ENCODE measurements at places on chromosomes 13 and 19. TPM values are rescaled to one million over a fixed set of nuclear protein-coding genes. Genes with fewer than 3 reads are reported as not detected.

DNA sequence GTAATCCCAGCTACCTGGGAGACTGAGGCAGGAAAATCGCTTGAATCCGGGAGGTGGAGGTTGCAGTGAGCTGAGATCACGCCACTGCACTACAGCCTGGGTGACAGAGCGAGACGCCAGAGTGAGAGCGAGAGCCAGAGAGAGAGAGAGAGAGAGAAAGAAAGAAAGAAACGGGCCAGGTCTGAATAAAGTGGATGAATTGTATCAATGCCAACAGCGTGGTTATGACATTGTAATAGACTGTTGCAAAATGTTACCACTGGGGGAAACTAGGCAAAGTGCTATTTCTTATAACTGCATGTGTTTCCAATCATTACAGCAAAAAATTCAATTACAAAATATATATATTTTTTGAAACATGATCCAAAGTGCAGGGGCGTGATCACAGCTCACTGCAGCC is 11.8 kb upstream of the BTBD2 start:
- DNase-seq = no peak

DNA sequence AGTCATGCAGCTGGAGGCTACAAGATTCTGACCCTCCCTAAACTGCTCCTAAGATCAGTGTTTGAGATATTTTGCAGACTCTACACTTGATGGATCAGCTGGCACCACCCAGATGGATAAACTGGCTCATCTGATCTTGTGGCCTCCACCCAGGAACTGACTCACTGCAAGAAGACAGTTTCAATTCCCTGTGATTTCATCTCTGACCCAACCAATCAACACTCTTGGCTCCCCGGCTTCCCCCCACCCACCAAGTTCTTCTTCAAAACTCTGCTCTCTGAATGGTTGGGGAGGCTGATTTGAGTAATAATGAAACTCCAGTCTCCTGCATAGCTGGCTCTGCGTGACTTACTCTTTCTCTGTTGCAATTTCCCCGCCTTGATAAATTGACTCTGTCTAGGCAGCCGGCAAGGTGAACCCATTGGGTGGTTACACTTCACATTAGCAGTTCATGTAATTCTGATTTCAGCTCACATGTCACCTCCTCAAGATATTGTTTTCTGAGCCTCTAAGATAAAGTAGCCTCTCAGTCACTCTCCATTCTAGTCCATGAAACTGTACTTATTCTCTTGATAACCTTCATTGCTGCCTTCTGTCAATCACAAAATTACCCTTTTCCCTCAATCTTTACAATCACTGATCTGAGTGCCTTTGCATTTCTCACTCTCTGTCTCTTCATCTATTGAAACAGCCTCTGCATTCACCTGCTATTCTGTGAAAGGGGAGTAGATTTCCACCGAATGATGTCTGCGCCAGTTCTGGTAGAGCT is 9.9 kb upstream of the FPR3 start:
- no peak for DNase-seq

DNA sequence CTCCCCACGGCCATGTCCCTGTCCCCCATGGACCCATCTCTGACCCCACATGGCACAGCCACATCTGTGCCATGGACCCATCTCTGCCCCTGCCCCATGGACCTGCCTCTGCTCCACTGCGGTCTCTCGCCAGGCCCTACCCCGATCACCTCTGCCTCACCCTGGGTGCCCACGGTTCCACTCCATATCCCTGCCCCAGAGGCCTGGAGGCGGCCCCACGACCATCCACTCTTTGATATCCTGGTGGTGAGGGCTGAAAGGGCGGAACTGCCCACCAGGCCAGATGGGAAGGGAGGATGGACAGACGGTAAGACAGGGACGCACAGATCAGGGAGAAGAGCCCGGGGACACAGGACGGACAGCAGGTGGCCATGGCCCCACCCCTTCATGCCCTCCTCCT is 327 bp downstream of the PTGER1 start:
- no peak for DNase-seq

GRCh38 chr19:50416034-50416977 is 2.4 kb upstream of the SPIB start:
- DNase-seq = no peak

The TRAPPC5 gene
- total RNA-seq = 83.9 TPM

The PRKCG gene
- total RNA-seq = 19.3 TPM
